ENCODE measurements at places on chromosomes 7 and 10. TPM values are rescaled to one million over a fixed set of nuclear protein-coding genes. Genes with fewer than 3 reads are reported as not detected.

DNA sequence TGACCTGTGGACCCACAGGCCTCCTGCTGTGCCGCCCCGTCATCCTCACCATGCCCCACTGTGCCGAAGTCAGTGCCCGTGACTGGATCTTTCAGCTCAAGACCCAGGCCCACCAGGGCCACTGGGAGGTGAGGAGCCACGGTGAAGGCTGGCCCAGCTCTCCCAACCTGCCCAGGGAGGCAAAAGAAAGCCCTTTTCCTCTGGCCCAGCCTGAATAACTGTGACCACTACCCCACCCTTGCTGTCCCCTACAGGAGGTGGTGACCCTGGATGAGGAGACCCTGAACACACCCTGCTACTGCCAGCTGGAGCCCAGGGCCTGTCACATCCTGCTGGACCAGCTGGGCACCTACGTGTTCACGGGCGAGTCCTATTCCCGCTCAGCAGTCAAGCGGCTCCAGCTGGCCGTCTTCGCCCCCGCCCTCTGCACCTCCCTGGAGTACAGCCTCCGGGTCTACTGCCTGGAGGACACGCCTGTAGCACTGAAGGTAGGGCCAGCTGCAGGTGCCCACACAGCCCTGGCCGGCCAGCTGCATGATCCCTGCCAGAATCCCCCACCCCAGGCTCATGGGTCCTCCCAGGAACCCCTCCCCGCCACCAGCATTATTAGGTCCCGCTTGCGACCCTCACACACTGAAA is 25.5 kb upstream of the SLC29A3 start:
- DNase-seq = no peak

DNA sequence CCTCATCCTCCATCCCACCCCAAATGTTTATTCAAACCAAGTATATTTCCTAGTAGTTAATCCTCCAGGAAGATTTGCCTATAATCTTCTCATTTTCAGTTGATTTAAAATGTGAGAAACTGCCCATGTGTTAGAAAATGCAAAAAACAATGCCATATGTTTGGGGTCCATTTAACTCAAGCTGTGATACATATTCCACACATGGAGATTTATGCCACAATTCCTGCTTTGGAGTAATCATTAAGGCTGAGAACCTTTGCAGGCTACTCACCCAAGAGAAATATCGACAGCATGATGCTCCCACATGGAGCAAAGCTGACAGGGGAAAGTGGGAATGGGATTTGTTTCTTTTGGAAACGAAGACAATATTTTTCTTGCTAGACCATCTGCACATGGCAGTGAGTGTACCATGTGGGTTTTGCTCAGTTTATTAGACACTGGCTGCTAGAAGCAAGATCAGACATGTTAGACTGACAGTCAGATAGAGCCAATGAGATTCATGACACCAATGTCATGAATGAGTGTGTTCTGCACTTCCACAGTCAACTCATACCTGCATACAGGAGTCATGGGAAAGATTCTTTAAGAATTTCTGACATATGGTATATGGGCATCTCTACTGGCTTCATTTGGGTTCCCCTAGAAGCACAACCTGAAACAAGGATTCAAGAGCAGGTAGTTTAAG is 3.4 kb upstream of the GRM8 start:
- no peak for DNase-seq

GRCh38 chr10:7756360-7756992 is 31.3 kb downstream of the KIN start:
- no peak for DNase-seq

- no peak for DNase-seq
These were observed 177.6 kb upstream of the NAMPT start for GRCh38 chr7:106462365-106462859.

- DNase-seq = no peak
These were observed 35.3 kb upstream of the CYTH3 start for GRCh38 chr7:6307762-6308161.

DNA sequence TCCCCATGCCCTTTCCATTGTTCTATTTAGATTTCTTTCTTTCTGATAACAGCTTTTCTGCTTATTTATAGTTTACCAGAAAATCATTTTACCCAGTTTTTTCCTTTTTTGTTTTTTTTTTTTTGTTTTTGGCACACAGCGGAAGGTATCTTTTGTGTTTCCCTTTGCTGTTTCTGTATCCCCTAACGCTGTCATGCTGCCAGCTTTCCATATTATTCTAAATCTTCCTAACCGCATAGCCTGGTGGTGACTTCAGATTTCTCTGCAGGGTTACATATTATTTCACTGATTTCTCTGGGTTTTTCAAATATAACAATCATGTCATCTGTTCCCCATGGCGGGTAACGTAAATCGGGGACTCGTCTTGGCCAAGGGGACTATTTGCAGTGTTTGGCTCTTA is 4.0 kb upstream of the SLC29A4 start:
- no peak for DNase-seq

DNA sequence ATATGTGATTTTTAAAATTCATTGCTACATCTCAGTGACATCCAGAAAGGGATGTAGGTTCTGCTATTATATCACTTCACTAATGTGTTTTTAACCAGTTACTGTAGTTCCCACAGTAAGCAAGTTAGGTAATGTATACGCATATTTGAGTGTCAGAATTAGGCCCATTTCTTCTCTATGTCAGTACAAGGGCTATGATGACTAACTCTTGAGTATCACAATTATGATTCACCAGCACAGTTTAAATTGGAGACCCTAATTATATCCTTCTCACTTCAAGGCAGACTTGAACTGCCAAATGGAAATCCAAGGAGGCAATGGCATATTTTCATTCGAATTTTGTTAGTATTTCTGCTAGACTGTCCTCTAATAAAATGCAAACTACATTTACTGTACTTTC is 23.6 kb downstream of the BZW2 start:
- no peak for DNase-seq

- no peak for DNase-seq
These were observed 175.2 kb upstream of the TNRC18 start for GRCh38 chr7:5598769-5599371.

DNA sequence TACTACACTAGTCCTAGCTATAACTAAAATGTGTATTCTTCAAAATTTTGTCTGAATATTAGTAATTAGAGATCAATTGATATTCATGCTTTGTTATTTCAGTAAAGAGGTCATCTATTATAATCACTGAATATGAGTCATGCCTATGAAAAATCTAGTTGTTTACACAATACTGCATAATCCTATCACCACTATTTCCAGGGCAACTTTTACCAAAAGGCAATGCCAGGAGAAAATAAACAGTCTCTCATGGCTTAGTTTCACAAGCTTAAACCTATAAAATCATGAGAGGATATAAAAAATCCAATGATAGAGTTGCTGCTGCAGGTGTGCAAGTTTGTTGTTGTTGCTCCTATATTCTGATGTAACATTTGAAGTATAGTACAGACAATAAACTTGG is 149.9 kb upstream of the COL1A2 start:
- no peak for DNase-seq

DNA sequence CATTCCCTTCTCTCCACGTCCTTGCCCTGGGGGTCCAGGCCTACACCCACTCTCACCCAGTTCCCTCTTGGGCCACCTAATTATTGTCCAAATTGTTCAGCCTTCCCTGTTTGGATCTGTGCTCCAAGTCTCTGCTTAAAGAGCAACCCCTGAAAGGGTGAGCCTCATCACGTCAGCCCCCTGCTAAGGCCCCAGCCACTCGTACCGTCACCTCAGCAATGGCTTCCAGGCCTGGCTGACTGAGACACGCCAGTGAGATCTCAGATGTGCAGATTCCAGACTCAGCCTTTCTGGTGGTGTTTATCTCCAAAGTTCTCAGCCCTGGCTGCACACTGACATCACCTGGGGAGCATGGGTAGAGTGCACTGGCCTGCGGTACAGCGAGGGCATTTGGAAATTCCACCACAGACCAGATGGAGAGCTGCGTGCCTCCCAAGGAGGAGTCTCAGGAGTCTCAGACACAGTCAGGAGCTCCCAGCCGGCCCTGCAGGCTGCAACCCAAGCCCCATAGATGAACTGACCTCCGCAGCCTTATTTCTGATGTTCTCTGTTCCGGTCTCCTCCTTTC is 87.5 kb downstream of the PRKAG2 start:
- no peak for DNase-seq

DNA sequence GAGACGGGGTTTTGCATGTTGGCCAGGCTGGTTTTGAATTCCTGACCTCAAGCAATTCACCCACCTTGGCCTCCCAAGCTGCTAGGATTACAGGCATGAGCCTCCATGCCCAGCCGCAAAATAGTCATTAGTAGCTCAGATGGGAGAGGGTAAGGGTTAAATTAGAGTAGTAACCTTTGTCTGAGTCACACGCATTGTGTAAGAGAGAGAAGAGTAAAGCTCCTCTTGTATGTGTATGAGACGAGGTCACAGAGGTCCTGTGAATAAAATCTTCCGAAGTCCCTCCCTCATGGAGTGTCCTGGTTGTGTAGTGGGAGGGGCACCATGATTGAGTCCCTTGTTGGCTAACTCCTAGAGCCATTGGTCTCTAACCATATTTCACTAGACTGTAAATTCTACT is 85.2 kb upstream of the CDC14C start:
- no peak for DNase-seq

- no peak for DNase-seq
These were observed 21.4 kb downstream of the UBN2 start for GRCh38 chr7:139252451-139252850.

GRCh38 chr7:128827248-128827958 is 2.8 kb upstream of the FLNC start:
- DNase-seq = no peak

DNA sequence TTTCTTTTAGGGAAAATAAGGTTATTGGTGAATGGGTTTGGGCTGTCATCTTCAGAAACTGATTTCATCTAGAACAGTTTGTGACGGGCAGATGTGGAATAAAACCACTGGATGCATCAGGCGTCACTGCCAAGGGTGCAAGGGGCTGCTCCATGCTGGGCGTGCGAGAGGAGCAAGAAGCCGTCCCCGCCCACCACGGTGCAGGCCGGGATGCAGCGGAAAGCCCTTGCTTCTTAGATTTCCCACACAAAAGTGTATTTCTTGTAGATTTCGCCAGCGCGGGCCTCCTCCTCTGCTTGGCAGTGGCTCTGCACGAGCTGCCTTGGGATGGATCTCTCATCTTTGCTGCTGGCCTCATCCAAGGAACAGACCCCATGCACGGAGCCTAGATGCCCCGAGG is 189.3 kb downstream of the CUX1 start:
- DNase-seq = no peak

CYP3A4 gene
- polyA plus RNA-seq = 0.17 TPM

TMEM176A gene
- polyA plus RNA-seq = 84.6 TPM

UNCX gene
- polyA plus RNA-seq = 9.3 TPM

MRM2 gene
- polyA plus RNA-seq = 38.7 TPM

RAB19 gene
- 3.3 TPM for polyA plus RNA-seq

CLDN4 gene
- 57.3 TPM for polyA plus RNA-seq

OSBPL3 gene
- 19.8 TPM for polyA plus RNA-seq

PDE6C gene
- polyA plus RNA-seq = 0.40 TPM

CALML5 gene
- not detected for polyA plus RNA-seq
